Effector memory CD8-positive, alpha-beta T cell (primary cell): ENCODE measurements at places on chromosomes 13 and 19.

DNA sequence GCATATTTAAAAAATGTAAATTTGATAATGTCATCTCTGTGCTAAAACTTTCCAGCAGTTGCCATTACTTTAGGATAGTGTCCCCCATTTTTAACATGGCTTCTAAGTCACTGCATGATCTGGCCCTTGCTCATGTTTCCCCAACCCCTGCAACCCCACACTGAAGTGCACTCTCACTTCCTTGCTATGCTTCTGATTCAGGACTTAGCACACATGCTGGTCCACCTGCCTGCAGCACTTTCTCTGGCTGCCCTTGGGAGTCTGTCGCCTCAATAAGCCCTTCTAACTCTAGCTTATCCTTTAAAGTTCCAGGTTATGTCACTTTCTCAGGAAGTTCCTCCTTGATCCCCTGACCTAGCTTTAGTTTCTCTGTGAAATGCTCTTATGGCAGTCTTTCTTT, 241.0 kb downstream of the POSTN start:
- no peaks in the 10 kb centered on the region for H3K36me3 ChIP-seq
- no peaks in the 10 kb centered on the region for H3K4me1 ChIP-seq
- H3K27ac ChIP-seq: no peak overlapping the region
- H3K4me3 ChIP-seq: no peak overlapping the region

DNA sequence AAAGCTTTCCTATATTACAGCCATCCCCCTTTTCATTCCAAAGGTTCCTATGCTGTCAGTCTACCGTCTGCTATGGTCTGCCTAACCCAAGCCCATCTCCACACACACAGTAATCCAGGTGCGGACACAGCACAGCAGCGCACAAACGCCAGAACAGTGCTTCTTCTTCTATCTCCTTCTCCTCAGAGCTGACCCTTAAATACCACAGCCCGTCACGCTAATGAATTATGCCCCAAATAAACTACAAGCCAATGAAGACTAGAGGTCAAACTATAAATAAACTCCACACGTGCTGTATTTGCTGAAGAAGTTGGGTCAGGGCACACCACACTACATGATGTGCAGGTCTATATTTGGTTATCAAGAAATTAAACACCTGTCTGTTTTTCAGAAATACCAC, 71.8 kb downstream of the TBC1D4 start:
- no peak overlapping the region for H3K27ac ChIP-seq

- H3K36me3 ChIP-seq: no peaks in the 10 kb centered on the region
- peak overlapping the region; percentile 64 for H3K4me3 ChIP-seq
- no peak overlapping the region for H3K27ac ChIP-seq
- peaks cover 74% of the 10 kb centered on the region for H3K27me3 ChIP-seq
- peaks cover 15% of the 10 kb centered on the region for H3K4me1 ChIP-seq
Measured at GRCh38 chr19:29524201-29524911, 1.4 kb upstream of the VSTM2B start.

GRCh38 chr19:33603377-33603776, 18.4 kb upstream of the CHST8 start:
- no peak overlapping the region for H3K27ac ChIP-seq
- H3K36me3 ChIP-seq: no peaks in the 10 kb centered on the region
- no peaks in the 10 kb centered on the region for H3K4me1 ChIP-seq
- H3K27me3 ChIP-seq: peaks cover 39% of the 10 kb centered on the region
- H3K4me3 ChIP-seq: no peak overlapping the region
- no peak for DNase-seq

- no peak for DNase-seq
- no peaks in the 10 kb centered on the region for H3K27me3 ChIP-seq
- H3K4me1 ChIP-seq: peaks cover 36% of the 10 kb centered on the region
- peaks cover 20% of the 10 kb centered on the region for H3K36me3 ChIP-seq
- peak overlapping the region; percentile 98 for H3K27ac ChIP-seq
- peak overlapping the region; percentile 100 for H3K4me3 ChIP-seq
Measured at GRCh38 chr19:19866611-19867248, 1.0 kb downstream of the ZNF253 start.

DNA sequence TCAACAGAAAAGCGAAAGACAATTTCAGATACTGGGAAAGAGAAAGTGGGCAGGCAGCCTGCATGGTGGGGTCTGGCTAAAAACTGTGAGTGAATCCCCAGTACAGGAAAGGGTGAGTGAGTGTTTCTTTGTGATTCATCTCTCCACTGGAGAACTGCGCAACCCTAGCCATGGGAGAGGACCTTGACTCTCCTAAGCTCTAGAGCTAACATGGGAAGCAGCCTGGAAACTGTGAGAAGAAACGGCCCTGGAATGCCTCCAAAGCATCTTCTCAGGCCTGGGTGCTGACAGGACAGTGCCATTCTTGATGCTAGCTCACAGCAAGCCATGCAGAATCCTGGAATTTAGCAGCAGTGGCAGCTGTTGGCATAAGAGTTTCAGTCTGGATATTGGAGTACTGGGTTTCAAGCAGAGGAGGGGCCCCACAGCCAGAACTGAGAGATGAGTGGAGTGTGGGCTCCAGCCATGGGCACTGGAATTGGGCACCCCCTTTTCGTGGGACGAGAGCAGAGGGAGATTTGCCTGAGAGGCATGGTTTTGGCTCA, 18.7 kb upstream of the SLAIN1 start:
- H3K27me3 ChIP-seq: peaks cover 75% of the 10 kb centered on the region
- no peaks in the 10 kb centered on the region for H3K4me1 ChIP-seq
- H3K4me3 ChIP-seq: no peak overlapping the region
- no peak overlapping the region for H3K27ac ChIP-seq
- no peak for DNase-seq
- no peaks in the 10 kb centered on the region for H3K36me3 ChIP-seq

DNA sequence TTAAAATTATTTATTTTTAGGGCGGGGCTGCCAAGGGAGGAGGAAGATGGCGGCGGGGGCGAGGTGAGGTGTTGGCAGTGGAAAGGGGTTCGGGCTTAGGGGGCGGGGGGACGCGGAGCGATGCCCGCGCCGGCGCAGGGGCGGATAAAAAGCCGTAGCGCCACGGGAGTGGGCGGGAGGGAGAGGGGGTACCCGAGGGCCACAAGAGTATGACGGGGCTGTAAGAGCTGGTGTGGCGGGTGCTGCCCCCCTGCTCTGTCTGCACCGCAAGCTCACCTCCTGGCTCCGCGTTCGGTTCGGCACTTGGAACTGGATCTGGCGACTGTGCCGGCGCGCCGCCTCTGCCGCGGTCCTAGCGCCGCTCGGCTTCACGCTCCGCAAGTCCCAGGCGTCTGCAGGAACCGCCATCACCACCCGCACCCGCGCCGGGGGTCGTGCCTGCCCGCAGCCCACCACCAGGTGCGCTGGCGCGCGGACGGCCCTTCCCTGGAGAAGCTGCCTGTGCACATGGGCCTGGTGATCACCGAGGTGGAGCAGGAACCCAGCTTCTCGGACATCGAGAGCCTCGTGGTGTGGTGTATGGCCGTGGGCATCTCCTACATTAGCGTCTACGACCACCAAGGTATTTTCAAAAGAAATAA, 265.2 kb upstream of the SGCG start:
- peaks cover 3% of the 10 kb centered on the region for H3K36me3 ChIP-seq
- DNase-seq: no peak
- H3K4me3 ChIP-seq: no peak overlapping the region
- no peaks in the 10 kb centered on the region for H3K4me1 ChIP-seq

DNA sequence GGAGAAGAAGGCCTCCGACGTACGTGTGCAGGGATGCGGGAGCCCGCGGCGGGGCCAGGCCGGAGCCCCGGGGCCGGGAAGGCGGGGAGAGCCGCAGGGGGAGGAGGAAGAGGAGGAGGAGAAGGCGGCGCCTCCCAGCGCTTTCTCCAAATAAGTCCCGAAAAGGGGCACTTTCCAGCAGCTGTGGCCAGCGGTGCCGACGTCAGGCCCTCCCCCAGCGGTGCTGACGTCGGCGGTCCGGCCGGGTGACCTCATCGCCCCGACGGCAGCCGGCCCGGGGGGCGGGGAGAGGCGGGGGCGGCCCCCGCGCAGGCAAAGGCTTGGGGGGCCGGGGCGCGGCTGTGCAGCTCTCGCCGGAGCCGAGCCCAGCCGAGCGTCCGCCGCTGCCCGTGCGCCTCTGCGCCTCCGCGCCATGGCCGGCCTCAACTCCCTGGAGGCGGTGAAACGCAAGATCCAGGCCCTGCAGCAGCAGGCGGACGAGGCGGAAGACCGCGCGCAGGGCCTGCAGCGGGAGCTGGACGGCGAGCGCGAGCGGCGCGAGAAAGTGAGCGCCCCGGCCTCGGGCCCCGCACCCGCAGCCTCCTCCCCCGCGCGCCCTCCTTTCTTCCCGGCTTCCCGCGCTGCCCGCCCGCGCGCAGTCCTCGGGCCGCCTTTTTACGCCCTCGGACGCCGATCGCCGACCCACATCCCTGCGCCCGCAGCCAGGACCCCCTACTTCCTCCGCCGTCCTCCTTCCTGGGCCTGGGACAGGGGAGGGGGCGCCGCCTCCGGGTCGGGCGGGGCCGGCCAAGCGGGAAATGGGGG, at the start of gene TPM4:
Gene TPM4 (plus strand): TSS at position 342 of the 804 bp plus-strand sequence. CDS start 71 bp downstream, at position 413.
- H3K27me3 ChIP-seq: no peaks in the 10 kb centered on the region
- peak; percentile 61 for DNase-seq

DNA sequence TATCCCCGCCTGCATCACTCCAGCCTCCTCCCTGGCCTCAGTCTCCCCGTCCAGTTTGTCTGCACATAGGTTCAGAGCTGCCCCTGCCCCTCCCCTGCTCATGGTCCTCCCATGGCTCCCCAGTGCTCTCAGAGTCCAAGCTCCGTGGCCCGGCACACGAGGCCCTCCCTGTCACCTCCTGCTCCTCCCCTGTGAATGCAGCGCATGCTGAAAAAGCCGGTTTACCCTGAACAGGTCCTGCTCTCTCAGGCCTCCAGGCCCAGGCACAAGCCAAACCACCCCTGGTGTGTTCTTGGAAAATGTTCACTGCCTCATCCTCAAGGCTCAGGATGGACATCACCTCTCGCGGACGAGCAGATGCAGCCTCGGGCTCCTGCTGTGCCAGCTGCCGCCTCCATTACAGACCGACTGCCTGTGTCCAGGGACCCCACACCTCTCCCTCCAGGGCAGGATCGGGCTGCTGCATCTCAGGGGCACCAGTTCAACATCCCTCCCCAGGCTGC, 13.0 kb downstream of the EMP3 start:
- no peak overlapping the region for H3K27ac ChIP-seq
- peaks cover 9% of the 10 kb centered on the region for H3K4me1 ChIP-seq
- H3K36me3 ChIP-seq: peaks cover 15% of the 10 kb centered on the region
- no peak overlapping the region for H3K4me3 ChIP-seq
- H3K27me3 ChIP-seq: no peaks in the 10 kb centered on the region

GRCh38 chr19:37991841-37992248, 84.8 kb downstream of the SIPA1L3 start:
- H3K4me1 ChIP-seq: peaks cover 18% of the 10 kb centered on the region
- H3K27me3 ChIP-seq: no peaks in the 10 kb centered on the region
- H3K36me3 ChIP-seq: peaks cover 3% of the 10 kb centered on the region
- no peak overlapping the region for H3K4me3 ChIP-seq
- no peak for DNase-seq

- H3K27ac ChIP-seq: no peak overlapping the region
- peaks cover 38% of the 10 kb centered on the region for H3K36me3 ChIP-seq
- no peaks in the 10 kb centered on the region for H3K27me3 ChIP-seq
Measured at GRCh38 chr19:4361152-4362046, 18.0 kb downstream of the MPND start.

DNA sequence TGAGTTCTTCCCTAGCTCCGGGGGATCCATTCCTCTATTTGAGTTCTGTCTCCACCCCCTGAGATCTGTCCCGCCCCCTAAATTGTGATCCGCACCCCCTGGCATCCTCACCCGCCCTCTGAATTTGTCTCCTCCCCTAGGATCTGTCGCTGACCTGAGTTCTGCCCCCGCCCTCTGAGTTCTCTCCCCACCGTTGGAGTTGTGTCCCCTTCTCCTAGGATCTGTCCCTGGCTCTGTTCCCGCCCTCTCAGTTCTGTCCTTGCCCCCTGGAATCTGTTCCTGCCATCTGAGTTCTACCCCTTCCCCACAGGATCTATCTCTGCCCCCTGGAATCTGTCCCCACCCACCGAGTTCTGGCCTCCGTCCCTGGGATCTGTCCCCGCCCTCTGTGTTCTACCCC, 1.0 kb upstream of the SLC17A7 start:
- peak overlapping the region; percentile 23 for H3K27ac ChIP-seq
- DNase-seq: no peak
- H3K4me1 ChIP-seq: peaks cover 30% of the 10 kb centered on the region
- H3K27me3 ChIP-seq: peaks cover 51% of the 10 kb centered on the region
- peak overlapping the region; percentile 79 for H3K4me3 ChIP-seq

- no peak for DNase-seq
- no peaks in the 10 kb centered on the region for H3K36me3 ChIP-seq
- H3K4me3 ChIP-seq: no peak overlapping the region
- no peaks in the 10 kb centered on the region for H3K27me3 ChIP-seq
Measured at GRCh38 chr13:65907666-65908525, 1322.2 kb downstream of the PCDH9 start.

DNA sequence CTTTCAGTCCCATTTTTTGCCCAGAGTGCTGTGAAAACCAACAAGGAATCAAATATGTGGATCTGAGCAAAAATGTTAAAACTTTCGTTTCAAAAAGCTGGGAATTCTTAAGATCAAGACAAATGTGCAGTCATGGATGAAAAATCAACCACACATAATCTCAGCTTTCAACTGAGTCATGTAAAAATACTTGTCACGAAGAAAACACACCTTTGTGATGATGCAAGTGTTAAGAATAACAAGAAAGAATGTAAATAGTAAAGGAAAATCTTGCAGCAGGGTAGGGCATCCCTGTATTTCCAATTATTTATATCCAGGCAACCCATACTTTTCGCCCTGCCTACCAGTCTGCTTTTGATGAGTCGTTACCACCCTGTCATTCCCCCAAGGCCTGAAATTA, 27.4 kb upstream of the DCLK1 start:
- no peak for DNase-seq
- H3K36me3 ChIP-seq: no peaks in the 10 kb centered on the region
- no peak overlapping the region for H3K27ac ChIP-seq
- no peaks in the 10 kb centered on the region for H3K27me3 ChIP-seq
- no peak overlapping the region for H3K4me3 ChIP-seq
- no peaks in the 10 kb centered on the region for H3K4me1 ChIP-seq

- H3K27ac ChIP-seq: peak overlapping the region; percentile 46
- DNase-seq: no peak
- H3K4me1 ChIP-seq: peaks cover 4% of the 10 kb centered on the region
Measured at GRCh38 chr19:42114412-42114811, 17.8 kb downstream of the POU2F2 start.
